ENCODE measurements at places on chromosomes 12 and 14. TPM values are rescaled to one million over a fixed set of nuclear protein-coding genes. Genes with fewer than 3 reads are reported as not detected.

GRCh38 chr12:56257491-56258067 lies 605 bp downstream of the ANKRD52 start:
- DNase-seq, result no peak

Gene GPR162
- 11.8 TPM for total RNA-seq

Gene FZD10
- not detected for total RNA-seq

Gene ANKS1B
- 0.51 TPM for total RNA-seq

Gene ABHD12B
- under 0.01 TPM for total RNA-seq

GRCh38 chr14:99028041-99028440 lies 244.0 kb downstream of the BCL11B start:
- DNase-seq, result no peak

Gene TMBIM6
- total RNA-seq, result 369 TPM

DNA sequence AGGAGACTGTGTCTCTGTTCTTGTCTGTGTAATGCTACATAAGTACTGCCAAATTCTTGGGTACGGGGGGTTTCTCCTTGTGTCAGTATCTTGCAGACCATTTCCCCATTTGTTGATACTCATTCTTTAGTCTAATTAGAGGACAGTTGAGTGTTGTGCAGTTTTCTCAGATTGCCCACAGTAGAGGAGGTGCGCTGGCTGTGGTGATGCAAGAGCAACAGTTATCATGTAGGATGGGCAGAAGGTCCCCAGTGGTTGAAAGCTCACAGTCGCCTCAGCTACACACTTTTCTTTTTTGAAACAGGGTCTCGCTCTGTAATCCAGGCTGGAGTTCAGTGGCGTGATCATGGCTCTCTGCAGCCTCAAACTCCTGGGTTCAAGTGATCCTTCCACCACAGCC lies 37.8 kb upstream of the ATP2A2 start:
- no peak for DNase-seq

- no peak for DNase-seq
Measured at GRCh38 chr14:92590176-92590575, 76.6 kb downstream of the RIN3 start.

DNA sequence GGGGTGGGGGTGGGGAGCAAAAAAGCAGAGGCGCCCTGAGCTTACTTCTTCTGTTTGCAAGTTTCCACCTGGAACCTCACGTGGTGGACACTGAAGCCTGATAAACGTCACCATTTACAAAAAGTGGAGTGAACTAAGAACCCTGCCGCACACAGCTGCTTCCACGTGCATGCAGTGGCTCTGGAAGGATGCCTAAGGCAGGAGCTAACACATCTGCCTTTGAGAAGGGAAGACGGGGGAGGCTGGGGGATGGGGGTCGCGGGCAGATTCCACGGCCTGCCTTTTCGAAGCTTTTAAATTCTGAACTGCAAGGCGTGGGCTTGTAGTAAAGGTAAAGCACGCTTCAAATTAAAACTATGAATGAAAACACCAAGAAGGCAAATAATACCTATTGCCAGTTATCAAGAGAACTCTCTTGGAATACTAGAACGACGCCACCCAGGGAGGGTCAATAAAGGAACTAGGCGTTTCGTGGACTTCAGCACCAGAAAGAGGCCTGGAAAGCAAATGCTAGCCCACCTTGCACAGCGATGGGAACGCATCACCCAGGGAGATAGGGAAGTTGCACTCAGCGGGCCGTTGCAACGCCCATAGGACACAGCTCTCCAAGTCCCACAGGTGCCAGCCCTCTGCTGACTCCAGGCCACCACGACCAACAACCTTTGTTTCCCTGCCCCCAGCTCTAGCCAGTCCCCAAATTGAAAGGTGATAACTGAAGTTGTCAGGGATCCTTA lies 61.8 kb downstream of the TESC start:
- DNase-seq, result no peak
